ENCODE measurements at places on chromosomes 6 and 20.

- no peak for DNase-seq
These were observed 61.3 kb downstream of the DST start for GRCh38 chr6:56581296-56581925.

DNA sequence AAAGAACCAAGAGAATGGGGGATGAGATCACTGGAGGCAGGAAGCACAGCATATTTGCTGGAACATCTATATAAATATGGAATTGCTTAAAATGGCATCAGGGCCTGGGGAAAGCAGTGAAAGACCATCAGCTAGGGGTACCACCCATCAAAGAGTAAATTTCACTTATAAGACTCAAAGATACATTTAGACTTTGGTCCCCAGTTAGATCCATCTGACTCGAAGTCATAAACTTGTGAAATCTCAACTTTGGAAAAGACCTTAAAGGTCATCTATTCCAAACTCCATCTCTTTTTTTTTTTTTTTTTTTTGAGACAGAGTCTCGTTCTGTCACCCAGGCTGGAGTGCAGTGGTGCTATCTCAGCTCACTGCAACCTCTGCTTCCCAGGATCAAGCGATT, 109.8 kb downstream of the UNC5CL start:
- DNase-seq, result no peak

DNA sequence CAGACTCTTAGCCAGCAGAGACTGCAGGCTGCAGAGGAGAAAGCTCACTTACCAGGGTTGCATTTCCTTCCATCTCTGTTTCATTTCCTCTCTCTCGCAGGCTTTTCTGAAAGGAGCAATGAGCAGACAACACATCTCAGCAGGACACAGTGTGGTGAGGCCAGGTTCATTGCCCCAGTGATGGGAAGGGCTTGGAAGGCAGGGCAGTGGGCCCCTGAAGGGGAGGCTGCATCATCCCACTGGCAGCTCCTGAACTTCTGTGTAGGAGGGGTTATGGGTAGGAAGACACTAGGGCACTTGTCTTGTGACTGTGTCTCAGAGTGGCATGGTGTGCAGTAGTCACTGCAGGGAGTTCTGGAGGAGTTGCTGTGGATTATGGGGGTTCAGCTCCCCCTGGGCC, 246.8 kb downstream of the QKI start:
- DNase-seq, result no peak

GRCh38 chr6:45597424-45597823, 219.7 kb upstream of the SUPT3H start:
- no peak for DNase-seq

DNA sequence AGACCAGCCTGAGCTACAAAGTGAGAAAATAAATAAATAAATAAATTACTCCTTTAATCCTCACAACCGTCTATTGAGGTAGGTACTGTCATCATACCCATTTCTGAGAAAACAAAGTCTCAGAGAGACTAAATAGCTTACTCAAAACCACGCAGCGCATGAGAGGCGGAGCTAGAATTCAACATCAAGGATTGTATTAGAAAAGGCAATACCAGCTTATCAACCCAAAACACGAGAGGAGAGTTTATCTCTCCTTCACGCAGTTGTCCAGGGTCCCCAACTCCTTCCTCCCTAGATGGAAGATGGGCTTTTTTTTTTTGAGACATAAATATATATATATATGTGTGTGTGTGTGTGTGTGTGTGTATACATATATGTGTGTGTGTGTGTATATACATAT, 12.2 kb downstream of the HNF4A start:
- DNase-seq, result no peak
